CD4-positive, alpha-beta memory T cell (primary cell): ENCODE measurements at places on chromosomes 4 and X. TPM values are rescaled to one million over a fixed set of nuclear protein-coding genes. Genes with fewer than 3 reads are reported as not detected.

- no peak for DNase-seq
Measured at GRCh38 chr4:169107528-169107927, 97.5 kb upstream of the CBR4 start.

DNA sequence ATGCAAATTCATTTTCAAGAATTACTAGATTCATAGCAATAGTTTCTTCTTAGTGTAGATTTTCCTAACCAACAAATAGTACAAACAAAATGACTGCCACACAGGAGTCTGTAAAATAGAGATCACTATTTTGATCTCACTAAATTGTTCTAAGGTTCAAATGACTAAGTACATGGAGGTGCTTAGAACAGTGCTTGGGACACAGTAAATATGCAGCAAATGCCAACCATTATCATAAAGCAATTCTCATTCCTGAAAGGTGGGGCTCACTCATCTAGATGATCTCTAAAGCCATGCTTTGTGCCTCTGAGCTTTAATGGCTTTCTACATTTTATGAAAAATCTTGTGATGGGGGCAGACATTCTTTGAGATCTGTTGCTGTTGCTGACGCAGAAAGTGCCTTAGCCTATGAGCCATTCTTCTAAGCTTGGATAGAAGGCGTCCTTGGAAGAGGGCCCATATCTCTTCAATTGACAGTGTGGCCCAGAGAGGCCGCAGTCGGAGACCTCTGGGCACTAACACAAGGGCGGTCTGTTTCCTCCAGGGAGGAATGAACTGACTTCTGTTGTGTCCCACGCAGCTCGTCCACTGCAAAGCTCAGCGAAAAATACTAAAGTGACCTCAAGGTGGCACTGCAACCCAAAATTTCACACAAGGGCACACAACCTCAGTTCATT is 23.5 kb downstream of the TLR10 start:
- peak; percentile 58 for DNase-seq

GRCh38 chr4:155544547-155544946 is 122.1 kb upstream of the GUCY1A1 start:
- DNase-seq, result no peak

DNA sequence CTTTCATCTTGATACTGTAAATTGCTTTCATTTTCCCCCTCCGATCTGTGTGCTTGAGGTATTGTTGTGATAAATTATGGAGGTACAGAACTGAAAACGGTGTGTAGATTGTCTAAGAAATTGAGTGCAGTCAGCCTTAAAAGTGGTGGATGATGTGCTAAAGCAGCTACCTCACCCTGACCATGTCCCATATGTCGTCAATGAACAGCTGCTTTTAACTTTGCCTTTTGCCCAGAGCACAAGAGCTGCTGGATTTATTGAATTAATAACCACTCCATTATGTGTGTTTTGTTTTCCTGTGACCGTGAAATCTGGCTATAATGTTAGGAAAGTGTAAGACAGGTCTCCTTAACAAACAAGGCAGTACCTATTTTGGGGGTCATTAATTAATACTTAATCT is 581.9 kb upstream of the PITX2 start:
- DNase-seq, result no peak

DNA sequence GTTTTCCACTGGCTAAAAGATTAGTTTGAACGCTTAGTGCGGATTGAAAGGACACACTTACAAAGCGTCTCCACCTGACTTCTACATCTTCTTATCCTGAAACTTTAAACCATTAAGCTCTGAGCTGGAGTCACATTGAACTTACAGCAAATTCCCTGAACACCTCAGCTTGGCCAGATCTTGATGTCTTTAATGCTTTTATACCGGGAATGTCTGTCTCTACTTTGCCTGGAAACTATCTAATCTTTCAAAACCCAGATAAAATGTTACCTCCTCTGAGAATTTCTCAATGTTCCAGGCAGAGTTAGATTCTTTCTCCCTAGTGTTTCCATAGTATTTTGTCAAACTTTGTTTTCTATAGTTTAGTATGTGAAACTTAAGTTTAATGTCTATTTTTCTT is 179.9 kb downstream of the DTHD1 start:
- no peak for DNase-seq

- DNase-seq, result peak; percentile 11
Measured at GRCh38 chr4:56048702-56049431, 100.1 kb downstream of the CEP135 start.

GRCh38 chr4:155759372-155760252 is 791 bp downstream of the GUCY1B1 start:
- no peak for DNase-seq

DNA sequence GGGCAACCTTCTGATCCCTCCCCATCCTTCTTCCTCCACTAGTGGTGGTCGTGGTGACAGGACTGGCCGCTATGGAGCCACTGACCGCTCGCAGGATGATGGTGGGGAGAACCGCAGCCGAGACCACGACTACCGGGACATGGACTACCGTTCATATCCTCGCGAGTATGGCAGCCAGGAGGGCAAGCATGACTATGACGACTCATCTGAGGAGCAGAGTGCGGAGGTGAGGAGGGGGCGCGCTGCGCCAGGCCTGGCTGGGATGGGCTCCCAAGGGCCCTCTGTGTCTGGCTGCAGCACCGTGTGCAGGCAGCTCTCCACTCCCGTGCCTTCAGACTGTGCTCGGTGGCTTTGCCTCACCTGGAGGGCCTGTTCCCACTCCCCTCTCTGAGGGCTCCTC is 24.3 kb downstream of the RBM10 start:
- DNase-seq, result no peak

DNA sequence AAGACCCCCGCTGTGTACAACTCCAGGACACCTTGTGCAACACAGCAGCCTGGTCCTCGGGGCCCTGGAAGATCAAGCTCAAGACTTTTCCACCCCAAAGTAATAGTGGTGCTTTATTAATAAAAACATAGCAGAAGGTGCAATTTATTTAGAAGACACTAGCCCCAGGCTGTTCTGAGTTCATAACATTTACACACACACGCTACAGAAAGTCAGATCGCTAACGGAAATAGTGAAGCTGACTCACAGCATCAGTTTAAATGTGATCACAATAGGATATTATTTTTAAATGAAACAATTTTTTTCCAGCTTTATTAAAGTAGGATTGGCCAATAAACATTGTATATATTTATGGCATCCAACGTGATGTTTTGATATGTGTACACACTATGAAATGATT is 141.0 kb downstream of the STK32B start:
- no peak for DNase-seq

DNA sequence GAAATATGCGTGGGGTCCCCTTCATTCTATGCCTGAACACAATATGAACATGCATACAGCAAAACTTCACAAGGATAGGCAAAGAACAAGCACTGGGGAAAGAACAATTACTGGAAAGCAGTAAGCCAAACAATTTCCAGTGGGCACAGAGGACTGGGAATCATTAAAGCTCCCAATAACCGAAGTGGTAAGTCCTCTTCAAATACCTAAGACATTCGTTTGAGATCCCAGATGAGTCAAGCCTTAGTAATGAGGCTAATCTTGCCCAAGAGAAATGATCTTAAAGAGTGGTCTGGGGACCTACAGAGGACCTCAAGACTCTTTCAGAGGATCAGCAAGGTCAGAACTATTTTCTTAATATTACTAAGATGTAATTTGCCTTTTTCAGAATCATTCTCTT is 28.6 kb downstream of the ANAPC10 start:
- DNase-seq, result no peak

- no peak for DNase-seq
Measured at GRCh38 chr4:8219236-8219635, 20.1 kb downstream of the SH3TC1 start.

DNA sequence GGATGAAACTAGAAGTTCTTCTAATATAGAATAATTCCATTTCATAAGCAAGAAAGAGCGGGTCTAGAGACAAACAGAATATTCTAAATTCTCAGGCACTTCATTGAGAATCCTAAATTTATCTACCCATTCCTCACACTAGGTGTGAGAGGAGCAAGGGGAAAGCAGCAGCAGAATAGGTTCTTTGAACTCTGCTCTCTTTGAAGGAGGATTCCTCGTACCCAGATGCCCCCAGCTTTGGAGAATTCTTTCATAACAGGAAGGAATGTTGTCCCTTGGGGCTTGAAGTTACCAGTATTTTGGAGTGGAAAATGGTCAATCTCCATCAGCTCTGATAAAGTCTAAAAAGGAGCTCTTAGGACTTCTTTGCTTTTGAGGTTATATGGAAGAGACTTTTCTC is 59.7 kb upstream of the RASGEF1B start:
- no peak for DNase-seq

DNA sequence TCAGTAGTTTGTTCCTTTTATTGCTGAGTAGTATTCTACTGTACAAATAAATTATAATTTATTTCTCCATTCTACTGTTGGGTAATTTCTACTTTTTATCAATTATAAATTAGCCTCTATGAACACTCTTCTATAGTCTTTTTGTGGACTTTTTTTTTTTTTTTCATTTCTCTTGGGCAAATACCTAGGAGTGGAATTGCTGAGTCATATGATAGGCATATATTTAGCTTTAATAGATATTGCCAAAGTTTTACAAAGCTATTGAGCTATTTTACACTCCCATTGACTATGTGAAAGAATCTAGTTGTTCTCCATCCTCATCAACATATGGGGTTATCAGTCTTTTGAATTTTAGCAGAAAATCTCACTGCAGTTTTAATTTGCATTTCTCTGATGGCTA is 12.6 kb downstream of the NYX start:
- no peak for DNase-seq

DNA sequence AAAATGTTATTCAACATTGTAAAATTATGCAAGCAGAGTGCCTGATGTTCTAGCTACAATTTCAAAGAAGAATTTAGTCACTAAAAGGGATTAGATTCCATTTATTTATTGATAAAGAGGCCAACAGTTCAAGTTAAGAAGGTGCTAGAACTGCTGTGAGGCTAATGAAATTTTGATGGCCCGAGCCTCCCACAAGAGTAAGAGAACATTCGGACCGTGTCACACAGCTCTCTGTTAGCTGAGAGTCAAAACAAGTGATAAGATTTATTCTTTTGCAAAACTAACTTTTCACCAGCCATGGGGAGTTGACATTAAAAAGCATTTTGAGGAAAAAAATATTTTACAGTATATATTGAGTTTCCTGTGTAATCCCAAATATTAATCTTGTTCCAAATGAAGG is 106.8 kb downstream of the TENM3 start:
- DNase-seq, result no peak

DNA sequence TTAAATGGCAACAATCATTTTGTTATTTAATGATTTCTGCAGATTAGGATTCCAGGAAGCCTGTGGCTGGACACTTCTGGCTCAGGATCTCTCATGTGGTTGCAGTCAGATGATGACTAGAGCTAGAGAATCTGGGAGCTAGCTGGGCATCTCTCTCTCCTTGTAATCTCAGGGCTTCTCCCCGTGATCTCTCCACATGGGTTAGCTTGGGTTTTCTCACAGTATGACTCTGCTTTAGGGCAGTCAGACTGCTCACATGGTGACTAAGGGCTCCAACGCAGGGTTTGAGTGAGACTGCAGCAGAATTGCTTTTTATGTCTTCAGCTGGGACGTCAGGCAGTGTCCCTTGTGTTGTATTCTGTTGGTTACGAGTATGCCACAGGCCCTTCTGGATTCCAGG is 361.4 kb downstream of the CBLL2 start:
- DNase-seq, result no peak

DNA sequence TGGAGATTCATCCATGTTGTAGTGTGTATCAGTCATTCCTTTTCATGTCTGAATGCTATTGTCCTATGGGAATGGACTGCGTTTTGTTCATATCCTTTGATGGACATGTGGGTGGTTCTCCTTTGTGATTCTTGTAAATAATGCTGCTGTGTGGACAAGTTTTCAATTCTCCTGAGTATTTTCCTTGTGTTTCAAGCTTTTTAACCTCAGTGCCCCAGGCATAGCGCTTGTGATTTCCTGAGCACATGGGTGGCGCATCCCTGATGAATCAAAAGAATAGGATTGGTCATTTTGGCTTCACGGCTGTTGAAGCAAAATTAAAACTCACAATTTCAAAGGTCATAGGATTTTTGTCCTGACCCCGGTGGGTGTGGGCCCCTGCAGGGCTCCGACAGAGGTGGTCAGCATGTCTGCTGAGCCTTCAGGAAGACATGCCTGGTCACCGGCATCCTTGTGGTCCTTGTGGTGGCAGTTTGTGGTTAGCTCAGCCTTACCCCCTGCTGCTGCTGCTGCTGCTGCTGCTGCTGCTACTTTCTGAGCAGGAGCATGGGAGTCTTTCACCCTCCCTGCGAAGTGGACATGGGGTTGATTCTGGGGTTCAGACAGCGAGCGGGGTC is 30.0 kb downstream of the SHROOM2 start:
- no peak for DNase-seq

- DNase-seq, result no peak
Measured at GRCh38 chr4:1419708-1420107, 13.5 kb upstream of the NKX1-1 start.

GRCh38 chrX:138763761-138764160 is 52.2 kb upstream of the FGF13 start:
- DNase-seq, result no peak

GRCh38 chr4:113979148-113979904 is at the start of gene ARSJ:
Gene ARSJ, minus strand, starts transcription at chr4:113979647. Its CDS starts 813 bp downstream, at chr4:113978834.
- DNase-seq, result peak; percentile 6

GSX2 gene
- polyA plus RNA-seq, result not detected

CSN1S1 gene
- not detected for polyA plus RNA-seq

ASB12 gene
- polyA plus RNA-seq, result not detected

FHIP1A gene
- not detected for polyA plus RNA-seq

FRMD7 gene
- polyA plus RNA-seq, result not detected

VCX3B gene
- not detected for polyA plus RNA-seq

PNMA5 gene
- polyA plus RNA-seq, result 0.18 TPM

PCDH10 gene
- not detected for polyA plus RNA-seq

TLR6 gene
- 0.03 TPM for polyA plus RNA-seq

RNF128 gene
- 0.42 TPM for polyA plus RNA-seq

FSTL5 gene
- not detected for polyA plus RNA-seq

TMPRSS11A gene
- not detected for polyA plus RNA-seq

NPY1R gene
- not detected for polyA plus RNA-seq

ATP1B4 gene
- not detected for polyA plus RNA-seq

CENPVL1 gene
- polyA plus RNA-seq, result not detected

EPGN gene
- not detected for polyA plus RNA-seq

AFM gene
- not detected for polyA plus RNA-seq

GRIA2 gene
- polyA plus RNA-seq, result not detected
